ENCODE measurements at places on chromosomes 6 and 20.

DNA sequence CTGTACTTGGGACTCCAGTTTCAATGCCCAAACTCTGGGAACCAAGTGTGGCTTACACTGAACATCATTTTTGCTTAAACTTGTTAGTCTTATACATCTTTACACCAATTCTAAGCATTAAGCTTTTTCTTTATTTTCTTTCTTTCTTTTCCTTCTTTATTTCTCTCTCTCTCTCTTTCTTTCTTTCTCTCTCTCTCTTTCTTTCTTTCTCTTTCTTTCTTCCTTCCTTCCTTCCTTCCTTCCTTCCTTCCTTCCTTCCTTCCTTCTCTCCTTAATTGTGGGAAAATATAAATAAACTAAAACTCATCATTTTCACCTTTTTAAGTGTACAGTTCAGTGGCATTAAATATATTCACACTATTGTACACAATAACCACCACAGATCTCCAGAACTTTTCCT, 31.6 kb upstream of the HLA-DQA2 start:
- no peak for DNase-seq

DNA sequence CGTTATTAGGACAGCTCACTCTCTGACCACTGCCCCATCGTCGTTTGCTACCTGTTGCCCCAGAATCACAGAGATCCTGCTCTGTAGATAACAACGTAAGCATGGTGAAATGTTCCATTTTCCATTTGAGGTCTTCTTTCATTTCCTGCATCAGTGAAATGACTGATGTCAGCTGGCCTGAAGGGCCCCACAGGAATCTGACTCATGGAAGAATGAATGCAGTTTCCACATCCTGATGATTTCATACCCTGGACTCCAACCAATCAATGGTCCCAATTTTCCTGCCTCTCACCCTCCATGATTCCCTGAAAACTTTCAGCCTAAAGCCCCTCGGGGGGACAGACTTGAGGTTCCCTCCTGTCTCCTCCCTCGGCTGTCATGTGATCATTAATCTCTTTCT, 394.4 kb upstream of the CDH4 start:
- DNase-seq = no peak

DNA sequence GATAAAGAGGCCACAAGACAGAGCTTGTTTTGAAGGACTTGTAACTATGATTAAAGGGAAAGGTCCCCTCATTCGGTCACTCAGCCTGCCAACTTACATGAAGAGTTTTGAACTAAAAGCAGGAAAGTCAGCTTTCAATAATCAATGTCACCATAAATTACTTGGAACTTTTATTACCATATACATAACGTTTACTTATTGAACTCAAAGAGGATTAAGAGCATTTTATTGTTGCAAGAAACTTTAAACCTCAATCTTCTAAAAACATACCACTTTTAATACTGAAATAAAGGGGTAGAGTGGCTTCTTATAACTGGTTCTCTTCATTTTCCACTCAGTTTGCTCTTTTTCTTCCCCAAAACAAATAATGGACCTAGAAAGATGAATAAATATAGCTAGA, 65.1 kb downstream of the CNKSR3 start:
- DNase-seq = no peak

GRCh38 chr6:154341871-154342270, 14.7 kb downstream of the IPCEF1 start:
- DNase-seq = no peak

GRCh38 chr20:23116311-23117089, 30.4 kb upstream of the CD93 start:
- DNase-seq = no peak

DNA sequence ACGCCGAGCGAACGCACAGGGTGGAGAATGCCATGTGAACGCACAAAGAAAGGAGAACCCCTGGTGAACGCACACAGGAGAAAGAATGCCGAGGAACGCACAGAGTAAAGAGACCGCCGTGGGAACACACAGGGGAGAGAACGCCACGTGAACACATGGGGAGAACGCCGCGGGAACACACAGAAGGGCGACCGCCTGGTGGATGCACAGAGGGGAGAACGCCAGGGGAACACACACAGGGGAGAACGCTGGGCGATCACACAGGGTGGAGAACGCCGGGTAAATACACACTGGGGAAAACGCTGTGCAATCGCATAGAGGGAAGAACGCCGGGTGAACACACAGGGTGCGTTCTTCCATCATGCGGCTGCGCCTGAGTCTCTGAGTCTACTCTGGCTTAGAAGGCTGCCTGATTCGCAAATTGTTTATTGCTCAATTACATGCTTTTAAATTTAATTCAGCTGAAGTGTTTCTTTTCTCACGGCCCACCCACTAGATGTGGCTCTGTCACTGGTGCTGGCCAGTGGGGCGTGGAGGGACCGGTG, 54.1 kb downstream of the RNASET2 start:
- DNase-seq = no peak
